Left lung (tissue), 14 donors: ENCODE measurements at places on chromosomes 1 and 21. TPM values are rescaled to one million over a fixed set of nuclear protein-coding genes. Genes with fewer than 3 reads are reported as not detected.

The LAD1 gene
- 12.6 TPM for polyA plus RNA-seq

- no peak for DNase-seq
- H3K4me3 ChIP-seq, result no peak overlapping the region
- no peaks in the 10 kb centered on the region for H3K27me3 ChIP-seq
- H3K4me1 ChIP-seq, result peaks cover 2% of the 10 kb centered on the region
Observed at GRCh38 chr1:116538544-116538943, 32.3 kb downstream of the CD58 start.

The P3H1 gene
- 94.4 TPM for polyA plus RNA-seq

DNA sequence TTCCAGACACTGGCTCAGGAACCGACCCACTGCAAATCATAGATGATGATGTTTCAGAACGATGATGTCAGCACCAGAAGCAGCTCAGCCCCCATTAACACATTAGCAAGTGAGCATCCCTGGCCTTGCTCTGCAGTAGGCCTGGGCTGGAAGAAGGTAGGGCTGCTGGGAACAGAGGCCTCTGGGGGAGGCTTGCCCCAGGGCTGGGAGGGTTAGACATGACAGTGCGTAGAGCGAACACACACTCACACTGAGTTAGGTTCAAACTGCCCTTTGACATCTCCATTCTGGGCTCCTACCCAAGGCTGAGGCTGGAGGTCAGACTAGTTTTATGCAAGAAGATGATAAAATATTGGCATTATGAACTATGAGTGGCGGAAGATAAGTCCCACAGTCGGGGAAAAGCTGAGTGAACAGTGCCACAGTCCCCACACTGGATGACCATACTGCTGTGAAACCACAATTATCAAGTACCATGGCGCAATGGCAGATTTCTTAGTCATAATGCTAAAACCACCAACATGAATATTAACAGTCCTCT is 91.1 kb downstream of the DMRTB1 start:
- no peaks in the 10 kb centered on the region for H3K36me3 ChIP-seq
- no peaks in the 10 kb centered on the region for H3K27me3 ChIP-seq
- no peak overlapping the region for H3K27ac ChIP-seq
- H3K4me3 ChIP-seq, result no peak overlapping the region
- peaks cover 14% of the 10 kb centered on the region for H3K4me1 ChIP-seq

GRCh38 chr1:26696119-26696653 is 371 bp downstream of the ARID1A start:
- no peaks in the 10 kb centered on the region for H3K27me3 ChIP-seq
- no peak for DNase-seq
- no peaks in the 10 kb centered on the region for H3K36me3 ChIP-seq
- peaks cover 64% of the 10 kb centered on the region for H3K4me1 ChIP-seq
- peak overlapping the region; percentile 94 for H3K4me3 ChIP-seq

DNA sequence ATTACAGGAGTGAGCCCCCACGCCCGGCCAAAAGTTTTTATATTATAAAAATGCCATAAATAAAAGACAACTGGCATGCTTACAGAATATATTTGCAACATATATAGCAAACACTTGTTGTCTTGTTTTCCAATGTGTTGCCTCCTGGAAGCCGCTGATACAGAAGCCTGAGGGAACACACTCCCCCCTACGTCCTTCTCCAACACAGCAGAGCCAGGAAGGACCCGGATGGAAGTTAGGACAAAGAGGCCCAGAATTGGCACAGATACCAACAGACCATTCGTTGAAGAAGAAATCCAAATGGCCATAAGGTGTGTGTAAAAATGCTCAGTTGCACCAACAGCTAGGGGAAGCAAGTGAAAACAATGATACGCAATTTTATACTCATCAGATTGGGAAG is 1.3 kb upstream of the PLA2G5 start:
- no peak overlapping the region for H3K27ac ChIP-seq
- DNase-seq, result no peak
- H3K36me3 ChIP-seq, result no peaks in the 10 kb centered on the region
- H3K27me3 ChIP-seq, result peaks cover 7% of the 10 kb centered on the region
- no peaks in the 10 kb centered on the region for H3K4me1 ChIP-seq

DNA sequence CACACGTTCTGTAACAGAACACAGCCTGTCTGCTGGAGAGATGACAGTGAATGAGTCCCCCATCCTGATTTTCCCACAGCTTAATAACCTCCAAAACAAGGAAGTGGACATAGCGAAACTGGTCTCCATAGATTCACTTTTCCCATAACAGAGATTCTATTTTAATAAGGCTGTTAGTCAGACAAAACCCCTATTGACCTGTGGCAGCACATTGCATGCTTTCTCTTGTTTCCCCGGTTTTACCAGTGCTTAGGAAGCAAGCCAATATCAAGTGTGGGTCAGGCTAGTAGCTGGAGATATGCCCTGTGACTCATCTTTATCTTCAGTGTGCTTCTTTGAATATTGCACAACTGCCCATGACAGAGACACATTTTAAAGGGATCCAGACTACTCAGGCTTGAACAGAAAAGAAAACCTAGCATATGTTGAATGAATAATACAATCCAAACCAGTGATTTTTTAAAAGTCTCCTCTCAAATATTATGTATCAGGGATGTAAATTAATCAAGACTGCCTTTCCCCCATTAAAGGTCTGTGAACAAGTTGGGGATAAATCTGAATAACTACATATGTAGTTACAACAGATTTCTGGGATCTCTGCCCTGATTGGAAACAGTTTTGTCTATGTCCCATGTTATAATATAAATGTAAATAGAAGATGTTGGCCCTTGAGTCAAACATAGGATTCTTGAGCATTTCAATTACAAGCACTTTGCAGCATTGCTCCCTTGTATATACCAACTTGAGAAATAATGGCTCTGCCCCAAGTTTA is 11.9 kb upstream of the CLDN8 start:
- H3K27me3 ChIP-seq, result no peaks in the 10 kb centered on the region
- H3K27ac ChIP-seq, result no peak overlapping the region
- DNase-seq, result no peak

- peaks cover 44% of the 10 kb centered on the region for H3K4me1 ChIP-seq
- DNase-seq, result no peak
- H3K36me3 ChIP-seq, result no peaks in the 10 kb centered on the region
- H3K27me3 ChIP-seq, result no peaks in the 10 kb centered on the region
- no peak overlapping the region for H3K27ac ChIP-seq
- H3K4me3 ChIP-seq, result no peak overlapping the region
Observed at GRCh38 chr1:221067721-221068120, 188.5 kb downstream of the HLX start.

The PODN gene
- polyA plus RNA-seq, result 12.4 TPM

DNA sequence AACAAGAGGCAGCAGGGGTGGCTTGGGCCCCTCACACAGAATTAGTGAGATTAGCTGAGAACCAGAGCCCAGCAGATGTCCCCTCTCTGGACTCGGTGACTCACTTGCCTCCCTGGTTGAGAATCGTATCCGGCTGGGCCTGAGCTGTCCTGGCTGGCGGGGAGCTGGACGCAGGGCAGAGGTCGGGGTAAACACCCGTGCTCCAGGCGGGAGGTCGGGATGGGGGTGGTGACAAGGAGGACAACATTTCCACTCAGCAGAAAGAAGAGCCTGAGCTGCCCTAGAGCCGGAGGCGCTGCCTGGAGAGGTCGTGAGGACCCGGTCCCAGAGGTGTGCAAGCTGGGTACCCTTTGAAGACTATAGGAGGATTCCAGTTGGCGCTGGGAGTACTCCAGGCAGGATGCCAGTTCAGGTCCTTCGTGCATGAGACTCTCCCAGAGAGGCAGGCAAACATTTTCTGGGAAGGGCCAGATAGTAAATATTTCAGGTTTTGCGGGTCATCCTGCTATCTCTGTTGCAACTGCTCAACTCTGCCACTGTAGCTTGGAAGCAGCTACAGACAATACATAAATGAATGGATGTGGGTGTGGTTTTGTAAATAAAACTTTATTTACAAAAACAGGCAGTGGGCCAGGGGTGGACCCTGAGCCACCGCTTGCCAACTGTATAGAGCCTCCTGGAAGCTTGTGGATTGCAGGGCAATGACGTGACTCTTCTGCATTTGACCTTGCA is 116.8 kb upstream of the WNT4 start:
- H3K27me3 ChIP-seq, result no peaks in the 10 kb centered on the region
- H3K4me1 ChIP-seq, result peaks cover 28% of the 10 kb centered on the region
- peak overlapping the region; percentile 18 for H3K27ac ChIP-seq

The DOP1B gene
- polyA plus RNA-seq, result 6.8 TPM

The SIPA1L2 gene
- 25.4 TPM for polyA plus RNA-seq

- no peaks in the 10 kb centered on the region for H3K4me1 ChIP-seq
- no peak overlapping the region for H3K27ac ChIP-seq
- H3K4me3 ChIP-seq, result no peak overlapping the region
- H3K36me3 ChIP-seq, result no peaks in the 10 kb centered on the region
- DNase-seq, result peak; percentile 40
Observed at GRCh38 chr1:152141971-152142584, 16.9 kb downstream of the RPTN start.

DNA sequence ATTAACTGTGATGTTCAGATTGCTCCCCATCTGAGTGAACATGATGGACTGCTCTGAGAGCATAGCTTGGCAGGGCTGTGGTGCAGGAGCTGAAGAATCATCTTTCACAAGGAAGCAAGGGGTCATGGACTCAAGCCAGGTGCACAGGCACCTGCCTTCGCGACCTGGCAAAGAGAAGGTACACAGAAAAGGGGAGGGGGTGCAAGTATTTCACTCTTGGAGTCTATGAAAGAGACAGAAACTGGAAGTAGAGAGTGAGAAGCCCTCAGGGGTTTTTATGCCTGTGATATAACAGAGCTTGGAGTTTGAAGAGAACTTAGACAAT is 232.6 kb upstream of the PLXNA2 start:
- no peak overlapping the region for H3K4me3 ChIP-seq
- DNase-seq, result no peak
- no peaks in the 10 kb centered on the region for H3K36me3 ChIP-seq
- H3K27ac ChIP-seq, result no peak overlapping the region
- no peaks in the 10 kb centered on the region for H3K27me3 ChIP-seq

DNA sequence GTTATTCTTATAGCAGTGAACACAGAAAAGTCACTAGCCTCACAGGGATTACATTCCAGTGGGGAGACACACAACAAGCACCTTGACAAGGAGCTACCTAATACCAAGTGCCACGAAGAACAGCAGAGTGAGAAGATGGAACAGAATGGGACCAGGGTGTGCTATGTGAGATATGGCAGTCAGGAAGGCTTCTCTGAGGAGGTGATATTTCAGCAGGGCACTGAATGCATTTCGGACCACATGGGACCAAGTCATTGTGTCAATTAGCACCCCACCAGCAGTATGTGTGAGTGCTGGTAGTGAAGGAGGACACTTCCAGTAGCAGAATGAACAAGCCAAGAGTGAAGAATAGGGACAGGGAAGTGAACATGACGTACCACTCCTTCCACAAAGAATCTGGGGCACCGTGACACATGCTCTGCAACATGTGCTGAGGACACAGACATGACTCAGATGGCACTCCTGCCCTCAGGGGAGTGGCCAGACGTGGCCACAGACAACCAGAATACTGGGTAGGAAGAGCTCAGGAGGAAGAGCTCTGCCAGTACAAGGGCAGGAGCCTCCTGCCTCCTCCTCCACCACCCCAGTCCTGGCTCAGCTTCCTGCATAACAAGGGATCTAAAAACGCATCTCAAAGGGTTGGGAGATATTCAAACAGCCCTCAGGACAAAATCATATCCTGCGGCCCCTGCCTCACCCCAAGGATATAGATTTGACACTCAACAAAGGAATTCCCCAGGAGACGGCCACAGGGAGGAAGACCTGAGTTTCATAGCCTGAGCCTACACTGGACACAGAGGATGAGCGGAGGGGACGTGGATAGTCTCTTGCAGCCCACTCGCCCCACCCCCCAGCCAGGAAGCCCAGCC is 102.5 kb downstream of the TRABD2B start:
- no peak overlapping the region for H3K4me3 ChIP-seq
- H3K36me3 ChIP-seq, result no peaks in the 10 kb centered on the region
- no peaks in the 10 kb centered on the region for H3K27me3 ChIP-seq
- no peaks in the 10 kb centered on the region for H3K4me1 ChIP-seq

The ERRFI1 gene
- 87.3 TPM for polyA plus RNA-seq

DNA sequence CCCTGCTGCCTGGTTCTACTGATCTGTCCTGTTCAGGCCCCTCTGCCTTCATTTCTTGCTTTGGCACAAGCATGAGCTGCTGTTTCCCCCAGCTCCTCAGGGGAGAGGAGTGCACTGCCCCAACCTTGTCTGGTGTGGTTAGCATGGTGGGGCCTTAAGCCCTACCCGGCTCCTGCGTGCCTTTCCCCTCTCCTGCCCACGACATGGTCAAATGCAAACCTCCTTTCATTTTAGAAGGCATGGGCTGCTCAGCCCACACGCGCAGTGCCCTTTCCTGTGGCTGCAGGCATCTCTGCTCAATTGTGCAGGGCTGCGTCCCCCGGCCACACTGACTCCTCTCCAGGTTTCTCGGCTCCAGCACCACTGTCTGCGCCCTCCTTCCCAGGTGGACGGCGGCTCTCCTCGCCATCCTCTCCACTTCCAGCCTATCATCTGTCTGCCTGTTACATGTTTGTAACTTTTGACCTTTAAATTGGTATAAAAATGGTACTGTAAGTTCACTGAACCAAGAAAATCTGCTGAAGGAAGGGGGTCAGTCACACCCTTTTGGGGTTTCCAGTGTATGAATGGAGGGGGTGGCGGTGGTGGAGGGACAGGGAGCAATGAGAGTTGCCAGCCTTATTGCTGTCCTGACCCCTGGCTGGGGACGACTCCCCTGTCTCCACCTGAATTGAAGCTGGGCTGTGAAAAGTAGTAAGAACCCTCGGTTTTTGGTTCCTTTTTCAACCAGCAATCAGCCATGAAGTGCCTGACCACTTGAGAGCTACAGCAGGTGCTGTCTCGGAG is 5.1 kb downstream of the PDE9A start:
- H3K27ac ChIP-seq, result no peak overlapping the region
- H3K4me3 ChIP-seq, result no peak overlapping the region
- peaks cover 31% of the 10 kb centered on the region for H3K27me3 ChIP-seq
- H3K4me1 ChIP-seq, result peaks cover 8% of the 10 kb centered on the region

DNA sequence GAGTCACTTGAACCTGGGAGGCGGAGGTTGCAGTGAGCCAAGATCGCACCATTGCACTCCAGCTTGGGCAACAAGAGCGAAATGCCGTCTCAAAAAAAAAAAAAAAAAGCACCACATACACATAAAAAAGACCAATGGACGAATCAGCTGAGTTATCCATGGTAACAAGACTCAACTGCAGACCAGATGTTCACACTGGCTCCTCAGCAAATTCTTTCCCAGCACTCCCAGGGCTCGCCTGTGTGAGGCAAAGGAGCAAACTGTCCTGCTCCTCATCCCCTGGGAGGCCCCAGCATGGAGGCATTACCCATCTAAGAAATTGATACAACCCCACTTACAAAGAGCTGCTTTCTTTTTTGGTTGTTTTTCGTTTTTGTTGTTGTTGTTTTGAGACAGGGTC is 3.1 kb downstream of the TMEM234 start:
- no peak overlapping the region for H3K27ac ChIP-seq
- H3K4me3 ChIP-seq, result no peak overlapping the region
- no peak for DNase-seq
- no peaks in the 10 kb centered on the region for H3K36me3 ChIP-seq

The APCS gene
- polyA plus RNA-seq, result not detected

GRCh38 chr1:208437401-208437800 is 193.2 kb upstream of the PLXNA2 start:
- no peak for DNase-seq
- no peak overlapping the region for H3K27ac ChIP-seq
- no peak overlapping the region for H3K4me3 ChIP-seq
- no peaks in the 10 kb centered on the region for H3K4me1 ChIP-seq
- peaks cover 5% of the 10 kb centered on the region for H3K27me3 ChIP-seq

The HEYL gene
- 29.2 TPM for polyA plus RNA-seq
